HTR-8/SVneo (cell line): ENCODE measurements at places on chromosomes 7 and 10.

- no peak for DNase-seq
Observed at GRCh38 chr10:52459097-52459496, 145.0 kb downstream of the DKK1 start.

- no peak for DNase-seq
Observed at GRCh38 chr10:3395041-3395440, 222.5 kb upstream of the PITRM1 start.

GRCh38 chr10:2935647-2936386 lies 131.5 kb upstream of the PFKP start:
- no peak for DNase-seq

DNA sequence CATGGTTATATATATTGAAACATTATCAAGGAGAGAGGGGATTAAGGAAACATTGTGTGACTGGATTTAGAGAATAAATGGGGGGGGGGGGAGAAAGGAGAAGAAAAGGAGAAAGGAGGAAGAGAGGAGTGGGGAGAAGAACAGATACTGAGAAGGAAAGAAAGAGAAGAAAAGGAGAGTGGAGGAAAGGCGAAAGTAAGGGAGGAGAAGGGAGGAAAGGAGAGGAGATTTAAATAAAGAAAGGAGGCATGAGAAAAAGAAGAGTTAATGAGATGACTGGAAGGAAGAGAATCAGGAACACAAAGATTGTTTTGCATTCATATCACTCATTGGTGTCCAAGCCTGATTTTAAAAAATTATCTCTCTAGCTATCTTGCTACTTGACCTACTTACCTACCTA lies 16.1 kb upstream of the TSPAN12 start:
- DNase-seq, result no peak

- DNase-seq, result no peak
Observed at GRCh38 chr10:24574161-24574560, 149.5 kb downstream of the ARHGAP21 start.

DNA sequence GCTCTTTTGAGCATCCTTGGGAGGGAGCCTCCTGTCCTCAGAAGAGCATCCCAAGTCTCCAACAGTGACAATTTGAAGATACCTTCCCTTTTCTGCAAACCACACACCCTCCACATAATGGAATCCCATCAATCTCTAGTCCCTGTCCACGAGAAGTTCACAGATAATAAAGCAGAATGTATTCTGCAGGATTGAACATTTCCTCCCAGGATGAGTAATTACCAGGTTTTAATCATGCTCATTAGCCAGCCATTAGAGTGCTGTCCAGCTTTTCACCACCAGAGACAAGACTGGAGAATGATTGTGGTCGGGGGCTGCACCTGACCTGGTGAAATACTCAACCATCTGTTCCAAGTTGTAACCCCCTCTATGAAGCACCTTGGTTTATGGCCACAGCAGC lies 958.6 kb downstream of the KCNMA1 start:
- no peak for DNase-seq
